ENCODE measurements at places on chromosomes 1 and 21.

DNA sequence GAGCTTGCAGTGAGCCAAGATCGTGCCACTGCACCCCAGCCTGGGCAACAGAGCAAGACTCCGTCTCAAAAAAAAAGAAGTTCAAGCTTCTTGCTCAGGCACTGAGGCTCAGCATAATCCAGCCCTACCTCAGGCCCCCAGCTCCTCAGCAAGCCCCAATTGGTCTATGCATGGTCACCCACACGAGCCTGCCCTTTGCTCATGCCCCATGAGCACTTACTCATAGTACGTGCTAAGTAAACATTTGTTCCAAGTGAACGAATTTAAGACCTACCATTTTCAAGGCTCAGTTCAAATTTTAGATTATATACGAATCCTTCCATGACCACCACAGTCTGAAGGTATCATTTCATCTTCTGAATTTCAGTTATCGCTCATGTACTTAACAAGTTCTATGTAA lies 4.3 kb downstream of the PDZK1 start:
- no peak for DNase-seq

GRCh38 chr1:241997401-241997998 lies 1.4 kb downstream of the MAP1LC3C start:
- DNase-seq = no peak

DNA sequence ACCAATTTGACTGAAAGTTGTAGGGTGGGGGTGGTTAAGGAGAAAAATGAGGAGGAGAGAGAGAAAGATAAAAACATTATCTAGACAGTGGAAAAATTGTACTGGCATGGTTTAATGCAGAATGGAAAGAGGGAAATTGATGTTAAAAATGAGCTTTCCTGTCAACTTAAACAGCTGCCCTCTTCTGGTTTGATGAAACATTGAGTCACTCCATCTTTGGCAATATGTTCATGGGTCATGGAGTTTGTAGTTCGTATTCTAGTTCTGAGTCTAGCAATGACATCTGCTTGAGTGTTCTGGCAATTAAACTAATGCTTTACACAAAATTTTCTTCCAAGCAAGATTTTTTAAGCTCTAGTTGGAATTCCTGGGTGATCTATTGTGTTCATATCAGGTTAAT lies 9.6 kb downstream of the ZNF648 start:
- DNase-seq = no peak

- DNase-seq = no peak
Measured at GRCh38 chr1:236122176-236122575, 20.2 kb upstream of the GPR137B start.

DNA sequence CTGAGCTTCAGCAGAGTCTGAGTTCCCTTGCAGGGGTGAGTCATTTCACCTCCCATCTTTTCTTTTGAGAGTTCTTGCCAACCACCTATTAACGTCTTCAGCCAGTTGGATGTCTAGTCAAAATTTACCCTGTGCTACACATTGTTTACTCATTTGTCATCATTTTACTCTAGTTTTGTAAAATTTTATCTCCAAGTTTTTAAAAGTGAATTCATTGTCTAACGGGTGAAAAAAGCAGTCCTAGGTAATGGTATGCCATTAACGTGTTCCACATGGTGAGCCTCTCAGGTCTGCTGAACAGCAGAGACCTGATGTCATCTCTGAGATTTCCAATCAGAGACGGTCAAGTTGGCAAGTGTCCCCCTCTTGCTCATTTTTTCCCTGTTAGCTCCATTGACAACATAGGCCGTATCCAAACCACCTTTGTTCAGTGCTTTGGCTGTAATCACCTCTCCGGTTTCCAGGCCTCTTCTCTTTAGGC lies 85.4 kb downstream of the TBX15 start:
- peak; percentile 42 for DNase-seq

DNA sequence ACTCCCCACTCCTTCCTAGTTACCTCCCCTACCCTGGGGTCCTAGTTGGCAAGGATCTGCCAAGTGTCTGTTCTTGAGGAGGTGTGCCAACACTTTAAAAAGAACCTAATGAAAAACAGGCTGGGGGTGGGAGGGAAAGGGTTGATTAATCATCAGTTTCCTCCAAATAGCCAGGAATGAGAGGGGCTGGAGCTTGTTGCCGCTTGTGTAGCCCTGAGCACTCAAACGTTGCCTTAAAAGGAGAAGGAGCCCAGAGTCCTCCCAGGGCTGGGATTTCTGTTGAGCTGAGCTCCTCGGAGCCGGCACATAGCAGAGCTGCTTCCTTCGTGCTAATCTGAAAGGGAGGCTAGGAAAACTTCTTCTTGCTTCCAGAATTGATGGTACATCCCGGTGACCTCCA lies 15.9 kb downstream of the SHISA4 start:
- DNase-seq = peak; percentile 61

DNA sequence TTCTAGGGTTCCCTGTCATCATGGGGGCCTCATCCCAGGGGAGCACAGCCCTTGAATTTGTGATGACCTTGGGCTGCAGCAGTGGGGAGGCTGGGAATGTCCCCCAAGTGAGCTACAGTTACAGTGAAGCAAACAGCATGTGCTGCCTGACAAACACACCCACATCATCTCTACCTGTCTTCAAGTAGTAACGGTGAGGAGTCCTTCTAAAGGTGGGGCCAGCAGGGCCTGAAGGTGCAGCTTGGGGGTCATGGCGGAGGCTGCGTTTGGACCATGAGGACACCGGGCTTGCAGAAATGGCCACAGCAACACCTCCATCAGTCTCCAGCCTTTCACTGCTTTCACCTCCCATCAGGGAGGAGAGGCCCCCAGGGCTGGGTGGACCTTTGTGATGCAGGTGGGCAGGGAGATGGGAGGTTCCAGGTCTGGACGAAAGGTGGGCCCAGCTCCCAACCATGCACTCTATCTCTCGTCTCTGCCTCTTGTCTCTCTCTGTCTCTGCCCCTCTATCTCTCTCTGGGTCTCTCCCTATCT lies 55.7 kb downstream of the WNT9A start:
- no peak for DNase-seq

DNA sequence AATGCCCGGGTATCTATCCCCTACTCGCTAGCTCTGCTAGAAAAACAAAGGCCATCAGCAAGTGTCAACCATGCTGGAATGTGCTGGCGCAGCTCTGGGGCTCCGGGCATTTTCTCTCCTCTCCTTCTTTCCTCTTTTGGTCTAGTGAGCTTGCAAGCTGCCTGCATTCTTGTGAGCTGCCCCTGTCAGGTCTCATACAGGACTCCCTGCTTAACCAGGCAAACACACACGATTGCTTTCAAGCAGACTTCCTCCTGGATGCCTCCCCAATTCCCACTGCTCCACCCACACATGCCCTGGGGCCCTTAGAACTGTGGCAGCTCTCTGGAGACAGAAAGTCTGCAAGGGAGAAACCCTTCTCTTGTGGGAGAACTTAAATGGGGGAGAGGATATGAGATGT lies 35.7 kb upstream of the SUCO start:
- no peak for DNase-seq

DNA sequence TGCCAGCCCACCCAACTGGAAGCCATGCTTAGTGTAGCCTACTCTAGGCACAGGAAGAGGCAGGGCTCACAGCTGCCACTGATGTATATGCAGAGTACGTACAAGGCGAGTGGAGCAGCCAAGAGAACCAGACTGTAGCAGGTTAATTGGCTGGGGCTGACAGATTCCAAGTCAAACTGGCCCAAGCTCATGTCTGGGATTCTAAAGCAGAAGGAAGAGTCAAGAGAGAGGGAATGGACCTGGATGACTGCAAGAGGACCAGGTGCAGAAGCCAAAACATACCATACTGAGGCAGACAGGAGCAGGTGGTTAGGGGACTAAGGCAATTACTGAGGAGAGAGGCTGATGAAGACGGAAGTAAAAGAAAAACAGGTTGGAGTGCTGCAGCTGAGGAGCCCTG lies 51.3 kb upstream of the LRRN2 start:
- DNase-seq = no peak

- no peak for DNase-seq
Measured at GRCh38 chr21:16563116-16563515, 833.3 kb downstream of the USP25 start.

DNA sequence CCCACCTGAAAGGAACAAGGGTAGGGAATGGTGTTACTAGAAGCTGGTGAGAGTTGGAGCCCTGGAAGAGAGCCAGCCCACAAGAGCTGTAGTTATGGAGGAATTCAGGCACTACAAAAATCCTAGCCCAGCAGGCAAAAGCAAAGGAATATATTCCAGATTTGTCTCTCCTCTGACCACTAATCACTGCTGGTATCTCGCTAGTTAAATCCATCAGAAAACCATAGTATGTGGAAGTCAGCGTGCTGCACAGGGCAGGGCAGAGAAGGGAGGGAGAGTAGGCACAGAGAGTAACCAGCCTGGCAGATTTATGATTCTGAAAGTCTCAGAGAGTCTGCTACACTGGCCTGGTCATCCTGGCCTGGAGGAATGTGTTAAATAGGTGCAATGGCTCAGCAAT lies 88.6 kb downstream of the SELENOF start:
- DNase-seq = no peak

- DNase-seq = no peak
Measured at GRCh38 chr1:234617131-234617985, 7.4 kb upstream of the IRF2BP2 start.

- DNase-seq = no peak
Measured at GRCh38 chr1:235683653-235684052, 34.1 kb upstream of the GNG4 start.

DNA sequence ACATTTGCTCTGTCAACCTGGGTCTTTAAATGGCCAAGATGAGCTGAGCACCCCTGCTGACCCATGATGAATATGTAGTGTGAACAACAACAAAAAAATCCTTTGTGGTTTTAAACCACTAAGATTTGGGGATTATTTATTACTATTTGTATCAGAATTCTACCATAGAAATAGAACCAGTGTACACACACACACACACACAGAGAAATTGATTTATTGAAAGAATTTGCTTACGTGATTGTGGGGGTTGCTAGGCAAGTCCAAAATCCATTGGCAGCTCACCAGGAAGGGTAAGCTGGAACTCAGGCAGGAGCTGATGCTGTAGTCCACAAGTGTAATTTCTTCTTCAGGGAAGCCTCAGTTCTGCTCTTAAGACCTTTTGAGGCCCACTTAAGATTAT lies 82.5 kb upstream of the MAP1LC3C start:
- no peak for DNase-seq

DNA sequence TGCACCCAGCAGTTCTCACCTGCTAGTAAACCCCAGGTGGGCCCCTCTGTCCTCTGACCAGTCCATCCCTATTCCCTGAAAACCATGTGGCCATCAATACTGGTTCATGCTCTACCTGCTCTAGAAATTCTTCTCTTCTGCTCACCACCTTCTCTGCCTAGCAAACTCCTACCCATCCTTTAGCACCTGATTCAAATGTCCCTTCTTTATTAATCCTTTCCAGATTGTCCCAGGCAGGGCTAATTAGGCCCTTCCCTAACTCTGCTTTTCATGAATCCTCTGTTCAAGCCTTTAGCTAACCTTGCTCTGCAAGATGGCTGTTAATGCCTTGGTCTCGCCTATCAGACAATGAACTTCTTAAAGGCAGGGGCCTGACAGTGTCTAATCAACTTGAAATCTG lies 62.1 kb upstream of the TRABD2B start:
- DNase-seq = no peak

GRCh38 chr1:204136814-204137213 lies 15.0 kb downstream of the ETNK2 start:
- no peak for DNase-seq

- DNase-seq = no peak
Measured at GRCh38 chr1:6423321-6423999, 1.1 kb upstream of the ESPN start.

DNA sequence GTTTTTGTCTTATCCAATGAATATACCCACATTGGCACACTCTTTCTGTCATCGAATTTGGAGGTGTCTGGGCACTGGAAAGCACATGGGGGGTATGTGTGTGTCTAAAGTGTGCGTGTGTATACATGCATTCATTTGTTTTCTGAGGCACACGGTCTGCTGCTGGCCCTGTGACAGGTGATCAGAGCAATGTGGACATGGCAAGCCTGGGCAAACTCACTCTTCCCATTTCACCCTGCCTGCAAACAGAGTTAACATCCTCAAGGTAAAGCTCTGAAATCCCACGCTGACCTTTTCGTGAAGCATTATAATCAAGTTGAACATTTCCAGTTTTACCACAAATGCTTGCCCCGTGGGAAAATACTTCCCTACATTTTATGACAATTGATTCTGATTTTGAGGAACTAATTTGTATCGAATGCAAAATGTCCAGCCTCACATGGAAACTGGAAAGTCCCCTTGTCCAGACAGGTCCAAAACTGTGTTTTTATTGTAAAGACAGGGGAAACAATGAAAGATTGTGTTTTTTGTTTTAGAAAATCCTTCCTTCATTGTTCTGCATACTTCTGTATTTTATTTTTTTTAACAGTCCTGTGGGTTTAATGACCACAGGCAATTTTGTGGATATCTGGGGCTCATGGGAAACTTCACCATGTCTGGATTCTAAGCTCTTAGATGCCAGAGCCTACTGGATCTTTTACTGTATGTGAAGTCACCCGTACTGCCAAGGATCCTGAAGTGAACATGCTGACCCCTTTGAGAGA lies 160.9 kb downstream of the PBX1 start:
- DNase-seq = no peak

GRCh38 chr1:159957824-159958268 lies 3.8 kb upstream of the SLAMF9 start:
- DNase-seq = no peak

DNA sequence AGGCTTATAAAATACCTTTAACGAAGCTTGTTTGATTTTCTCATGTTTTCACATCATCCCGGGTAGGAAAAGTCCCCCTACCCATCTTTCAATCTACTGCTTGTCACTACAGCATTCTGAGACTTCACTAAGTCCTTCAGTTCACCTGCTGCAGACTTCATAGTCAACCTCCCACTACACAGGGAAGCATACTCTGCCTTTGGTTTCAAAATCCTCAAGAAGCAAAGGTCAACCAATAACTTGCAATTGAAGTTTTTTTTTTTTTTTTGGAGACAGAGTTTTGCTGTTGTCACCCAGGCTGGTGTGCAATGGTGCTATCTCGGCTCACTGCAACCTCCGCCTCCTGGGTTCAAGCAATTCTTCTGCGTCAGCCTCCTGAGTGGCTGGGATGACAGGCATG lies 4.7 kb upstream of the PTPN22 start:
- DNase-seq = no peak

DNA sequence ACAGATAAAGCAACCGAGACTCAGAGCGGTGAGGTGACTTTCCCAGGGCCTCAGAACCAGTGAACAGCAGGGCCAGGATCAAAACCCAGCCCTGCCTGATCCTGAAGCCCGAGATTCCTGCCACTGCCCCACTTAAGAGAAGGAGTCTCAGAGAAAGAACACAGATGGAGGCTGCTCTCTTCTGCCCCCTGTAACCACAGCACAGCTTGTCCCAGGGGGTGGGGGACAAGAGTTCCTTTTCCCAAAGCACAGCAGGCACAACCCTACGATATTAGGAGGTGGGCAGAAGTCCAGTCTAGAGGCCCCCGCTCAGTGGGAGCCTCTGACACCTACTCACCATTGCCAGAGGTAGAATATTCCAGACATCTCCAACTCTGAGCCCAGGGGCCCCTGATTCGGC lies 24.0 kb upstream of the VWA5B1 start:
- no peak for DNase-seq

- DNase-seq = no peak
Measured at GRCh38 chr1:204530932-204531331, 14.7 kb downstream of the MDM4 start.

GRCh38 chr1:111509997-111510375 lies 6.6 kb upstream of the ADORA3 start:
- no peak for DNase-seq

GRCh38 chr1:244011271-244011670 lies 39.8 kb upstream of the ZBTB18 start:
- no peak for DNase-seq

All from skin of body (tissue), 3 donors.